Activated CD4-positive, alpha-beta memory T cell treated with anti-CD3 and anti-CD28 coated beads for 36 hours (primary cell): ENCODE measurements at places on chromosomes 7 and 10. TPM values are rescaled to one million over a fixed set of nuclear protein-coding genes. Genes with fewer than 3 reads are reported as not detected.

Gene PRPS1L1
- total RNA-seq = not detected

Gene NKX6-2
- total RNA-seq = not detected

Gene CLDN3
- not detected for total RNA-seq

Gene SRPK2
- 40.6 TPM for total RNA-seq
